ENCODE measurements at places on chromosomes 7 and 10. TPM values are rescaled to one million over a fixed set of nuclear protein-coding genes. Genes with fewer than 3 reads are reported as not detected.

DNA sequence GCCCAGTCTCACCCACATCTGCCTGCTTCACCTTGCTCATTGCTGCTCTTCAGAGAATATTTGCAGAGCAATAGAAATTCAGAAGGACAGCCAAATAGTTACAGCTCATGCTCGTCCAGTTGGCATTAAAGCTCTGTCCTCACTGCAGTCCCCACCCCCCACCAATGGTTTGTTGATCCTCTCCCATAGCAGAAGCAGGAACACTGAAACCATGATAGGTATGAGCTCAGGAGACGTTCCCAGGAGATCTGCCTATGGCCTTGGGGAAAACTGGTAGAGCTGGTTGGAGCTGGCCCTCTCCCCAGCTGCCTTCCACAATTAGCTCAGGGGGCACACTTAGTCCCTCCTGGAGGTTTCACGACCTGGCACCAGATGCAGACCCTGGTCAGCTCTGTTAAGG lies 68.6 kb upstream of the KMT2C start:
- no peaks in the 10 kb centered on the region for H3K27me3 ChIP-seq
- no peak overlapping the region for H3K4me3 ChIP-seq
- no peak for DNase-seq
- no peaks in the 10 kb centered on the region for H3K36me3 ChIP-seq
- H3K4me1 ChIP-seq: no peaks in the 10 kb centered on the region
- no peak overlapping the region for H3K27ac ChIP-seq

The GPRIN2 gene
- 10.3 TPM for polyA plus RNA-seq

- no peaks in the 10 kb centered on the region for H3K27me3 ChIP-seq
- no peaks in the 10 kb centered on the region for H3K4me1 ChIP-seq
- H3K27ac ChIP-seq: no peak overlapping the region
- no peak for DNase-seq
Observed at GRCh38 chr7:92161271-92161670, 17.7 kb downstream of the LRRD1 start.

DNA sequence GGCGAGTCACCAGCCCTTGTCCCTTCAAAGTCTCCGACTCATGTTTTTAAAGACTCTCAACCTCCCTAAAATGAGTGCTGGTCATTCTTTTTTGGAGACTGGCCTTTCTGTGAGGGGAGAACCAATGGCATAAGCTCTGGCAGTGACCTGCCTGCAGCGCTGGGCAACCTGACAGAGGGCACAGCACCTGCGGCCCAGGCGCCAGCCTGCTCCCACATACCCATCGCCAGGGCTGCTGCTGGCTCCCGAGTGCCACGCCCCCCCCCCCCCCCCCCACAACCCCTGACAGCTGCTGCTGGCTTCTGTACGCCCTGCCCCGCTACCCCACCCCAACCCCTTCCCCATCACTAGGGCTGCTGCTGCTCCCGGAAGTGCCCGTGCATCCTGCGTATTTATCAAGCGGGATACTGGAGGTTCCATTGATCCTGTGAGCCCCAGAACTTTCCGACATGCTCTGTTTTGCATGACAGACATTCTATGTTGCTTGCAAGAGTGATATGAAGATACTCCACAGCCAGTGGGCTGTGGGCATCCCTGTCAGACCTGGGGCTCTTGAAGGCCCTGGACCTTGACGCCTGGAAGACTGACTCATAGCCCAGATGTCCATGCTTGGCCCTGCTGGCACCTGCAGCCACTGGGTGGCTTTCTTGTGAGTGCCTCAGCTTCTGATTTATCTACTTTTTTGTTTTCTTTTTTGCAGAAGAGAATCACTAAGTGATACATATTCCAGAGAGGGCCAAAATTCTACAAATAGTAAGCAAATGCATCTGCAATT lies 243.9 kb downstream of the ZMYND11 start:
- H3K4me3 ChIP-seq: no peak overlapping the region
- DNase-seq: no peak
- no peaks in the 10 kb centered on the region for H3K27me3 ChIP-seq
- peaks cover 59% of the 10 kb centered on the region for H3K36me3 ChIP-seq
- peaks cover 12% of the 10 kb centered on the region for H3K4me1 ChIP-seq
- H3K27ac ChIP-seq: no peak overlapping the region

- no peaks in the 10 kb centered on the region for H3K27me3 ChIP-seq
- no peak overlapping the region for H3K4me3 ChIP-seq
- H3K36me3 ChIP-seq: no peaks in the 10 kb centered on the region
- DNase-seq: no peak
Observed at GRCh38 chr7:105245398-105246114, 143.2 kb downstream of the SRPK2 start.

The CALML3 gene
- 0.09 TPM for polyA plus RNA-seq

The PLCE1 gene
- polyA plus RNA-seq: 27.4 TPM

All from large intestine (tissue), 12 donors.